Fibroblast of the aortic adventitia (primary cell): ENCODE measurements at places on chromosomes 11 and 22. TPM values are rescaled to one million over a fixed set of nuclear protein-coding genes. Genes with fewer than 3 reads are reported as not detected.
A peak's percentile ranks its signal among the peaks of the same experiment; 100 is the strongest.

RASSF10 gene
- total RNA-seq = not detected in 2 replicates

DNA sequence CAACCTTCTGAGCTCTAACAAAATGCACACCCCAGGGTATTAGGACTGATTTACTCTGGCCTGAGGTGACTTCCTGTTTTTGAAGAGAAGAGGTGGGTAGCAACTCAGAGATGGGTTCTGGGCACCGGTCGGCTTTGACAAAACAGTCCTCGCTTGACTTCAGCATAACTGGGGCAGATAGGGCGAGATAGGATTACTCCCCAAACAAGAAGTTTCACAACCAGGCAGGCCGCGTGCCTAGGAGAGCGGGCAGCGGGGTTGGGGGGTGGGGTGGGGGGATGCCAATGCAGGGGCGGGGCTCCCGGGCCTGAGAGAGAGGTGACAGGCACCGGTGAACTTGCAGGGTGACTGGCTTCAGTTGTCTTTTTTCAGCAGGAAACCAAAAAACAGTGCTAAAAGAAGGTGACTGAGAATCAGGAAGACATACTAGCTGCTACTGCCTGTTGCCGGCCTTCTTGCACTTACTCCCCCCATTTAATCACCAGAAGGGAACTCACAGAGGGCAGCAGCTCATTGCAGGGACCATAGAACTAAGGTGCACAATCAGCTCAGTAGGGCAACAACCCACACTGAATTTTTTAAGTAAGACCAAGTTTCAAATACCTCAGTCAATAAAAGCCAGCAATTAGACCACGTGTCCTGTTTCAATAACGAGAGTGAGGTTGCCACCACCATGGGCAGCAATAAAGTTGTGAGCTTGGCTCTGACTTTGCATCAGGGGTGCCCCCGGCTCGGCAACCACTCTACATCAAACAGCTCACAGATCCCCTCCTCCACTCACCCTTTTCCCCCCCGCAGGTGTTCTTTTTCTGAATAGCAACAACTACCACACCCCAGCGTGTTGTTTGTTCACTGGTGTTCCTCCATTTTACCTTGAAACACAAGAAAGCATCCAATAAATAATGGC, 37.2 kb upstream of the ETS1 start:
- DNase-seq = no peak

DNA sequence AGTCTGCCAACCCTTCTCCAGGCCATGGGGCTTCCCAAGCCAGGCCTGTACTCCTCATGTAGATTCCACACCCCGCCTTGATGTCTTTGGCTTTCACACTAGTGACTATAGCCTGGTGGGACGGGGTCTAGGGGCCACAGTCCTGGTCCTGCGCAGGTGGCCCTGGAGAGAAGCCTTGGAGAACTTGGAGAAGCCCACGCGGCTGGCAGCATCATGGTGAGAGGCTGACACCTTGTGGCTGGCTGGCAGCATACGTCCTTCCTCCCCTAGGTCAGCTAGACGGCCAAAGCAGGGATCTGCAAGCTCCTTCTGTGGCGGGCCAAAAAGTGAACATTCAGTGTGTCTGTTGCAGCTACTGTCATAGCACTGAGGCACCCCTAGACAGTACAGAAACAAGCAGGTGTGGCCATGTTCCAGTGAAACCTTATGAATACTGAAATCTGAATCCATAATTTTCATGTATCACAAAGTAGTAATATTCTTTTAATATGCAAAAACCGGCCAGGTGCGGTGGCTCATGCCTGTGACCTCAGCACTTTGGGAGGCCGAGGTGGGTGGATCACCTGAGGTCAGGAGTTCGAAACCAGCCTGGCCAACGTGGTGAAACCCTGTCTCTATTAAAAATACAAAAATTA, 42.0 kb downstream of the FAM83F start:
- DNase-seq = peak; percentile 73

AHNAK gene
- total RNA-seq = 737 and 1,851 TPM in 2 replicates

OR51E2 gene
- total RNA-seq = not detected in 2 replicates

DNA sequence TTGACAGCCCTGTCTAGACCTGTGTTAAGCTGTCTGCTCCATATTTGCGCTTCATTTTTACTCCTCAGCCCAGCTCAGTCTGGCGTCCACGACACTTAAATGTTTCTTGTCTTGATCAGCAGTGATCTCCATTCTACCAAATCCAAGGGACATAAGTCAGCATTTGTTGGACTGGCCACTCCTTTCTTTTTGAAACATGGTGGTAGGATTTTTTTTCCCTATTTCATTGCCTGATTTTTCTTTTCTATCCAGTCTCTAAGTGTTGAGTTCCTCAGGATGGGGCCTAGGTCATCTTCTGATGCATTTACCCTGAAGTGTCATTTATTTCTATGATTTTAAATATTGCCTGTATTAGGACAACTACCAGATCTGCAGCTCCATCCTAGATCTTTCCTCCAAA, 873 bp downstream of the NCAPH2 start:
- DNase-seq = no peak
